NB4 (cell line): ENCODE measurements at places on chromosomes 1 and 21.

DNA sequence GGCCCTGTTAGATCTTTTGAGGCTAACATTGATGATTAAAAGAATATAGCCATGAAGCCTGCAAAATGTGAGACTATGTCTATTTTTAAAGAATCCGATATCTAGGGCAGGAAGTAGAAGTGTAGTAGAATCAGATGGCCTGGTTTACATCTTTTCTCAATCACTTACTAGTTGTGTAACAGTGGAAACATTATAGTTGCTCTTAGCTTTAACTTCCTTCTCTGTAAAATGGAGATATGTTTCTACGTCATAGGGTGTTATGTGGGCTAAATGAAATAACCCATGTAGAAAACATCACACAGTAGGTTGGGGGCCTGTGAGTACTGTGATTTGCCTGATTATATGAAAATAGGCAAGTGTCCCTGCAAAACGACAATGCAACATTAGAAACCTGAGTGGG, 4.4 kb upstream of the IGFN1 start:
- no peak for DNase-seq

DNA sequence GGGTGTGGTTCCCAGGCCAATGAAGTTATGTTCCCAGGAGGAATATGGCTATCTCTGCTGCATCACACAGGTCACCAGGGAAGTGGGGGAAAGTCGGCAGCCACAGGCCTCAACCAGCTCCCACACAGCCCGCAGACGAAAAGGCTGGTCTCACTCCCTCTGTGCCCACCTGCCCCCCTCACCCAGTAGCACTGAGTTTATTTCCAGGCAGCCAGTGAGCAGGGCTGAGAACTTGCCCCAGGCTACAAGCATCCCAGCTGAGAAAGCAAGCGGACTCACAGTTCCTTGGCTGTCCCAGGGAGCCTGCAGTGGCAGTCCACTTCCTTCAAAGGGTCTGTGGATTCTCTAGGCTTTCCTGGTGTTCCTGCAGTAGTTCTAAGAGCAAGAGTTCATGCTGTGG, 68.9 kb downstream of the SLC5A9 start:
- no peak for DNase-seq

DNA sequence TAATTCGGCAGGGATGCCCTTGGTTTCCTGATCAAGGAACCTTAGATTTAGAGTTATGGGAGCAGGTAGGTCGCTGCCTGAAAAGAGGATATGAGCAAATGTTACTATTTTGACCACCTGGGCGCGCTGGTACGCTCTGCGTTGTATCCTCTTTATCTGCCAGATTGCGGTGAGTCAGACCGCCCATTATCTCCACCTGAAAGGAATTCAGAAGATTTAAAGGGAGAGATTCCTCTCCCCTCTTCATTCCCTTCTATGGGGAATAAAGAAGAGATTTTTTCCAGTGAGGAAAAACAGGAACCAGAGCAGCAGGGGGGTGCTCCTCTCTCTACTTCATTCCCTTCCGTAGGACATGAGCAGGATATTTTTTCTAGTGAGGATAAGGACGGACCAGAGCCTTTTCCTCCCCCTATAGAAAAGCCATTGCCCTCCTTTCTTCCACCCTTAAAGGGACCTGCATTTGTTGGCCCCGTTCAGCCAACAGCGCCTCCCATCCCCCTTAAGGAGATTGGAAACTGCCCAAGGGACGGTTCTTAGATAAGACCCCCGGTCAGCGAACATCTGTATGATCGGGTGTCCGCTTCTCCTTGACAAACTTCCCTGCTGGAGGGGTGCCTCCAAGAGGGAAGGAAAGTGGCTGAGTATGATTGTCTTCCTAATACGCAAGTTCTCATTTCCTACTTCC, 34.1 kb downstream of the CLCA1 start:
- no peak for DNase-seq

GRCh38 chr1:182340233-182341058, 51.1 kb downstream of the GLUL start:
- peak; percentile 7 for DNase-seq

GRCh38 chr1:158675563-158676323, 10.8 kb downstream of the SPTA1 start:
- DNase-seq, result no peak

- no peak for DNase-seq
Observed at GRCh38 chr1:68287241-68287640, 54.9 kb upstream of the WLS start.

DNA sequence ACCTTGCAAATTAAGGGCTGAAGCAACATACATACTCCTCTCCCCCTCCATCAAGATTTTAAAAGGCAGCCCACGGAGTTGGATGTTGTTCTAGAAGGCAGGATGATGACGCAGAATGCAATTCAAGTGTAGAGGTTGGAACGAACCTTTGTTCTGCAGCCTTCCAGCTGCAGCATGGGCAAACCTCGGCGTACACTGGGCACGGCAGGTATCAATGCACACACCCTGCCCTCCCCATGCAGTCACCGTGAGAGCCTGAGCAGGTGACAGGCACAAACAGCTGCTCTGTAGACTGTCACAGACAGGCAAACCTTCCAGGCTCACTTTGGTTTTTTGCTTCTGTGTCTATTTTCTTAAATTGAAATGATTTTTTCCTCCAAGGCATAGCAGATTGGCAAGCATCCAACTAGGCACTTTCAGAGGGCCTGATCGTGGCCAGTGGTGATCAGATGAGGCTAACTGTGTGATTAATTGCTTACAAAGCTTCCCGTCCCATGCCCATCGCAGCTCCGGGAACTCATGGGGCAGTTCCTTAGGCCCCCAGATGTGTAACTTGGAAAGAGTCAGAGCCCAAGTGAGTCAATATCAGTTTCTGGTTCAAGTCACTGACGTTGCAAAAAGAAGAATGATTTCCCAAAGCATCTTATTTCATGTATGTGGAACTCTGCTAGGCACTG, 82.3 kb downstream of the ITPKB start:
- DNase-seq, result no peak

DNA sequence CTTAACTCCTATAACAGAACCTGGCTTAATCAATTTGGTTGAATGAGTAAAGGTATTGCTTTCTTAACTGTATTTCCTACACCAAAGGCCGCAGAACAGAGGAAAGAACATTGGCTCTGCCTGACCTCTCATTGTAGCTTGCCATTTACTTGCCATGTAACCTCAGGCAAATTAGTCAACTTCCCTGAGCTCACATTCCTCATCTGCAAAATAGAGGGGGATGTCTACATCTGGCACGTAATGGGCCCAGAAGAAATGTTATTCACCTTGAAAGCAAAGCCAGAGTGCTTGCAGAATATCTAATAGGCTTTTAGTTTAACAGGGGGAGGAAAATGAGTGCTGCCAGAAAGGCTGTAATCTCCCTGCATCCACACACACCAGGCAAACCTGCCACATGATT, 44.3 kb downstream of the LAMC2 start:
- DNase-seq, result no peak

GRCh38 chr1:76583235-76583868, 283.9 kb upstream of the ST6GALNAC5 start:
- DNase-seq, result no peak

DNA sequence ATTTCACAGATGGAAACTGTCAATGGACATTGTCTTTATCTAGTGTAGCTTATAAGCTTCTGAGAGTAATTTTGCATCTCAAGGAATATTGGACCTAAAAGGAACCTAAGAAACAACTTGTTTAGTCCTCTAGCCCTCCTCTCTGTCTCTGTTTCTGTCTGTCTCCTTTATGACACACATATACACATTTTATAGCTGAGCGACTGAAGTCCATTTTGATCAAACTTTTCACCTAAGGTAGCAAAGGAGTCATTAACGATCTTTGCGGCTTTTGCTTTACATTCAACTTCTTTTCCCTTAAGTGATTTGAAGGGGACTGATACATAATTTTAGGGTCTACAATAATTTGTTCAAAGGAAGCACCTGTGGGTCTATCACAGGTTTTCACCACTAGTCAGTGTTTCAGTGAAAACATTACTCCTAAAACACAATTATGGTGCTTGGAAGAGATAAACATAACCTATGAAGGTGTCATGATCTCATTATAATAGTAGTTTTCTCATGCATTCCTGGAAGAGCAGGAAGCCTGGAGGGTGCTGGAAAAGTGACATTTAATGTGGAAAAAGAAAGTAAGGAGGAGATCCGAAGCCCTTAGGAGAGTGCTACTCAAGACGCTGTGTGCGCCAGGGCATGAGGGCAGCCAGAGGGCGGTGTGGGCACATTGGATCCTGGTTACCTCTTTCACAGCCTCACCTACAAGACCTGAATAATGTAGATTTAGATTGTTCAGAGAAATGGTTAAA, 248.6 kb downstream of the DNM3 start:
- peak; percentile 6 for DNase-seq

- peak; percentile 38 for DNase-seq
Observed at GRCh38 chr1:58699011-58699762, 675 bp downstream of the MYSM1 start.

DNA sequence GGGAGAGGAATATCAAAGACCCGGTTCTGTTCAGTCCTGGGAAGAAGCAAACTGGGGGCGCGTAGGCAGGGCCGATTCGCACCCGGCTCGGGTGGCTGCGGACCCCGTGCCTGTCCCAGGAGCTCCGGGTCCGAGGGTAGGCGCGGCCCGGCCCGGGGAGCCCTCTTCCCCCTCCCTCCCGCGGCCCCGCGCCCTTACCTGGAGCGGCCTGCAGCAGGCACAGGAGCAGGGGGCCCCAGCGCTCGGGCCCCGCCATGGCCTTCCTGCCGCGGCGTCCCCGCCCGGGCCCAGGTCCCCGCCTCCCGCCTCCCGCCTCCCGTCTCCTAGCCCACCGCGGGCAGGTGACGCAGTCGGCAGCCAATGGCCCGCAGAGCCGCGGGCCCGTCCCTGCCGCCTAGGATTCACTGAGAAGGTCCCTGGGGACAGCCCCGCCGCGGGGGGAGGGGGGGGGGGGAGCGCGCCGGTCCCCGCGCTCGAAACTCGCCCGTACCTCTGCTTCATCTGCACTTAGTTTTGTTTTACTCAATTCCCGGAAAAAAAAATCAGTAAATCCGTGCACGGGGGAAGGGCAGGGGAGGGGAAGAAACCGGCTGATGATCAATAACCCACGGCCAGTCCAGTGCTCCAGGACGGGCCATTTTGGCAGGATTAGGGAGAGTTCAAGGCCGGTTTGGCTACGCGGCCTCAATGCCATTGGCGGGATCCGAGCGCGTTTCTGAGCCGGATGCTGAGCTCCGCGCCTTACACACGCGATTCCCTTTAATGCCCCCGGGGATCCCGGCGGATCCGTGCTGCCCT, at the start of gene IFNLR1:
Gene IFNLR1, minus strand, starts transcription at position 297 of the 798 bp plus-strand sequence. Its CDS starts 41 bp downstream, at position 256.
- DNase-seq, result no peak

GRCh38 chr1:208604295-208604694, 360.1 kb upstream of the PLXNA2 start:
- DNase-seq, result peak; percentile 6

DNA sequence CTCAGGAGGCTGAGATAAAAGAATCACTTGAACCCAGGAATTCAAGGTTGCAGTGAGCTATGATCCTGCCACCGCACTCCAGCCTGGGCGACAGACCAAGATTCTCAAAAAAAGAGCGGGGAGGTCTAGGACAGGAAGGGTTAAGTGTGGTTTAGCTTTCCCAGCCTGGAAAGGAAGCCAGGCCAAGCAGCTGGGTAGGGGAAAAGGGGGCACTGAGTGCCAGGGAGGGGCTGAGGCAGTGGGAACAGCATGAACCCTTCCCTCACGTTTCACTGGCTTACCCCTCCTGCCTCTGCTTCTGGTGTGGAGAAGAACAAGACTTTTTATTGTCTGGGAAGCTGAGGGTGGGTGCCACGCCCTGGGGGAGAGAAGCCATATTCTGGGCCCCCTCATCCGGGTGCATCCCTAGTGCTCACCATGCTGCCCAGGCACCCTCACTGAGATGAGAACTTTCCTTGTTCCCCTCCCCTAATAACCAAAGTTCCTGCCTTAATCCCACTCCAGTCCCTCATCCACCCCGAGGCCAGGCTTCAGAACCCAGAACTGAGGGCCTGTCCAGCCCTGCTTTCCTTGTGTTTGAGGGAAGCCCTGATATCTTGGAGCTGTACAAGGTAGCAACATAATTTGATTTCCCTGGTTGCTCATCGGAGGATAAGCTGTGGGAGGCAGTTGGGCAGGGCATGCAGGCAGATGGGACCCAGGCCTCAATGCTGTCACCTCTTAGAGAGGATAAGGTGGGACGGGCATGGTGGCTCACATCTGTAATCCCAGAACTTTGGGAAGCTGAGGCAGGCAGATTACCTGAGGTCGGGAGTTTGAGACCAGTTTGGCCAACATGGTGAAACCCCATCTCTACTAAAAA, 2.0 kb upstream of the LMNA start:
- DNase-seq, result no peak

GRCh38 chr1:208410409-208410808, 166.2 kb upstream of the PLXNA2 start:
- DNase-seq, result no peak

- peak; percentile 37 for DNase-seq
Observed at GRCh38 chr1:52592637-52593323, 9.4 kb upstream of the GPX7 start.

DNA sequence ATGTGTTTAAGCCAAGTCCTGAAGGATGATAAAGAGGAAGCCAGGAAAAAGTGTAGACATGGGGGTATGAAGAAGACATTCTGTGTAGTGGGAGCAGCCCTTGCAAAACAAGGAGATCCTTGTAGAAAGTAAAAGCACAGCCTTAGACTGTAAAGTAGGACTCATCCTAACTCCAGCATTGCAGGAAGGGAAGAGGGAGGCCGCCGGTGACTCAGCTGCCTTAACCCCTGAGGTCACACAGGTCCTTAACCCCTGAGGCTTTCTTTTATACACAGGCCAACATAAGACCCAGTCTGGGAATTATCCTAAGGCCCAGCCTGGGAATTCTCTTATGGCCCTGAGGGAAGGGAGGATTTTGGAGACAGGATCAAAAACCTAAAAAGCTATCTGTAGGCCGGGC, 18.0 kb downstream of the PGM1 start:
- DNase-seq, result peak; percentile 17

GRCh38 chr1:37147906-37148305, 113.6 kb upstream of the GRIK3 start:
- DNase-seq, result no peak

GRCh38 chr1:147851149-147851548, 51.4 kb upstream of the GJA8 start:
- DNase-seq, result no peak

DNA sequence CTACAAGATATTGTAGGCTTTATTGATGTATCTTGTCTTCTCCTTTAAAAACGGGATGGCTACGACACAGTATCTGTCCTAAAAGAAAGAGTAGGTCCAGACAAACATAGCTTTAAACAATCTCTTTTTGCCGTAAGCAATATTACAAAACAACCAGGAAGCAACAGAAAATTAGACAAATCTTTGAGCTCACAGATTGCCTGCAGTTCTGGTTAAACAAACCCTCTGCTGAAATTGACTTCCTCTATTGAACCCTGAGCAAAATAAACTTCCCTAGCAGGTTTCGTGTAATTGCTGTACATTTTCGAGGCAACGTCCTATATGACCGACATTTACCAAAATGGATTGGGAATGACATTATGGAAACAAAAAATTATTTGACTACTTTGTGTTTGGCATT, 50.6 kb downstream of the CHML start:
- peak; percentile 21 for DNase-seq
